ENCODE measurements at places on chromosomes 16 and 17.

- DNase-seq, result no peak
These were observed 49.9 kb upstream of the ELAC2 start for GRCh38 chr17:13067629-13068303.

GRCh38 chr16:66020642-66021041 is 345.8 kb upstream of the CDH5 start:
- no peak for DNase-seq

- no peak for DNase-seq
These were observed 878.9 kb upstream of the RBFOX1 start for GRCh38 chr16:6453742-6454141.

DNA sequence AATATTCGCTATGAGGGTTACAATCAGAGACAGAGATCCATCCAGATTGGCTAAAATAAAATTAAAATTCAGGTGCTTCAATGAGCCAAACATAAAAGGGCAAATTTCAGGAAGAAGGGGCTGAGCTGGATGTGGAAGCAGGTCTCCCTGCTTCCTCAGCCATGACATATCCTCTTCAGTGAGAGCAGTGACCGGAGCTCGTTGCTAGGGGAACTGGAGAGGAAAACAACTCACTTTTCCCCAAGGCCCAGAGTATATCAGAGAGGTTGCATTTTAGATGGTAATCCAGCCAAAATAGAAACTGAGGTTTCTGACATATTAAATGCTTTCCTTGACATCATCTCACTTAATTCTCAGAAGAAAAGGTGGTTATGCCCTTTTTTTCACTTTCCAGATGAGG is 503.5 kb downstream of the HS3ST4 start:
- no peak for DNase-seq

DNA sequence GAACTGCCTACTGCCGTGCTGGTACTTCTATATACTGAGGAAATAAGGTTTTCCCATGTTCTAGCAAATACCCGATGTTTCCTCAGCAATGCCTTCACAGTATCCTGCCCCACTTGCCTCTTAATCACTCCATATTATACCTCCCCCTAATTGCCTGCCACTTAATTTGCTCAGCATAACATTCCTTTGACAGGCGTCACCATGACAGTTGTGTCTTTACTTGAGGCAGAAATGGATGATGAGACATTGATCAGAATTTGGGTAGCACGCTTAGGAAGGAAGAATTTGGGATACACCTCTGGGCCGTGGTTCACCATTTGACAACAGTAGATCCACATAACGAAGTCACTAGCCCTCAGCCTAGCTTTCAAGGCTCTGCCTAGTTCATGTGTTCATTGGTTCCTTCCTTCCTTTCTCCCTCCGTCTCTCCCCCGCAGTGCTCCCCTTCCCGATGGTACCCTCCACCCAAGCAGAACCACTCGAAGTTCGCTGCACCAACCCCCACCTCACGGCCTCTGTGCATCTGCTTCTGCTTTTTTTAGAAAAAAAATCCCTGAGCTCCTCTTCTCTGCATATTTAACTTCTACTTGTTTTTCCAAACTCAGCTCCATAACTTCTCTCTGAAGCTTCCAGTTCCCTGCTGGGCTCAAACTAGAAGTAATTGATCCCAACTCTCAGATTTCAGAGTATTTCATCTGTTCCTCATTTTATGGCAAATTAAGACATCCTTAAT is 19.4 kb downstream of the IQCK start:
- DNase-seq, result no peak

DNA sequence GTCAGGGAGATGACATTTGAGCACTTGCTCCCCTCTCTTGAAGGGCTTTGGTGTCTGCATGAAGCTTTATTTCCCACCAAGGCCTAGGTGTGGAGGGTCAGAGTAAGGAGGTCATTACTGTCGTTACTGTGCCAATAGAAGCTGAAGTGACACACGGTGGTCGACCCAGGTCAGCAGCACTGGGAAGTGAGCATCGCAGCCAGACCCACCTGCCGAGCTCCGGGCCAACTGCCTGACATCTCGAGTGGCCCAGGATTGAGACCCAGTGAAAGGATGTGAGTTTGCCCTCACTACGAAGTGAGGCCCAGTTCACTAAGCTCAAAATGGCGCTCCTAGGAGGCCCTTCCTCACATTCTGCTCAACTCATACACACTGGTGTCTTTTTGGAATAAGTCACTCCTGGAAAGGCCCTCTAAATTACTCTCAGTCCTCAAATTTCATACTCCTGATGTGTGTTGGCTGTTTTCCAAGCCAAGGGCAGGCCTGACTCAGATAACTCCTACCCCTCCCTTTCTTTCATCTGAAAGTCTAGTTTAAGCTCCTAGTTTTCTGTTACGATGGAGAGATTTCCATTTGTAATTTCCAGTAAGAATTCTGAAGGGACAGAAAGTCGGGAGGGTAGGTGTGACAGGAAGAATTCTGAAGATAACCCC is 200.4 kb downstream of the LGALS9B start:
- DNase-seq, result no peak

Data from stimulated activated CD8-positive, alpha-beta memory T cell treated with anti-CD3 and anti-CD28 coated beads, Interleukin-15, amount 100 ng/mL, for 24 hours (primary cell).